ENCODE measurements at places on chromosomes 2 and 18. TPM values are rescaled to one million over a fixed set of nuclear protein-coding genes. Genes with fewer than 3 reads are reported as not detected.

The RUFY4 gene
- 5.4 TPM for polyA plus RNA-seq

The FBXO41 gene
- polyA plus RNA-seq, result 8.2 TPM

The CTDP1 gene
- 26.4 TPM for polyA plus RNA-seq

The STAT4 gene
- polyA plus RNA-seq, result 13.9 TPM

The FBXO48 gene
- 1.4 TPM for polyA plus RNA-seq

The PARD3B gene
- 1.0 TPM for polyA plus RNA-seq

All from thymus (tissue), 14 donors.